Pulmonary artery endothelial cell (primary cell): ENCODE measurements at places on chromosomes 2 and 18. TPM values are rescaled to one million over a fixed set of nuclear protein-coding genes. Genes with fewer than 3 reads are reported as not detected.

The ALKAL2 gene
- not detected in 2 replicates for total RNA-seq

The RDH14 gene
- 19.3 and 22.4 TPM in 2 replicates for total RNA-seq

The HSBP1L1 gene
- 1.4 and 1.7 TPM in 2 replicates for total RNA-seq

DNA sequence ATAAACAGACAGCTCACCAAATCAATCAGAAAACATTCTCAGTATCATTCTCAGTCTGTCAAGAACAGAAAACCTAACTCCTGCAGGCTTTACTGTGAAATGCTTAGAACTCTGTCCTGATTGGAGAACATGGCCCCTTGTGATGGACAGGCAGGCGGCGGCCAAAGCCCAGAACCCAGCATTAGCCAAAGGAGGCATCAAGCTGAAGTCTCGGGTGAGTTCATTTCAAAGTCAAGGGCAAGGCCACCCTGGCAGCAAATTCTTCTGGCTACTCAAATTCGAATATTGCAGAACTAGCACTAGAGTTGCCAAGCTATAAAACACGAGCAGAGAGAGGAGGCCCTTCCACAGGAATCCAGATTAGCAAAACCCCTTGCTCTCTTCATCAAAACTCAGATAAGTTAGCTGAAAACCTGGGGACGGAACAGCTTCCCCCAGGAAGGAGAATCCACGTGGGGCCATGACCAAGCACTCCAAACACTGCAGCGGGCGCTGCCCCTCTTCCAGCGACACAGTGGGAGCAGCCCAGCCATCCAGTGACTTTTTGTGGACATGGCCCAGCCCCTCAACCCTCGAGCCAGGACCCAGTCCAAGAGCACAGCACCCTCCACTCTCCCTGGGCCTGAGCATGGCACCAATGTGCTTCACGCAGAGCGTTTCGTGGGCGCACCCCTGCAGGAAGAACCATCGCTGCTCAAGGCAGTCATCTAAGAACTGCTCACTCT, 98.6 kb downstream of the HDAC4 start:
- DNase-seq = no peak

The ITGAV gene
- 448 and 492 TPM in 2 replicates for total RNA-seq

- no peak for DNase-seq
Observed at GRCh38 chr2:16481351-16481750, 184.3 kb downstream of the CYRIA start.

GRCh38 chr2:54708584-54709335, 14.7 kb upstream of the EML6 start:
- no peak for DNase-seq

- peak; percentile 85 for DNase-seq
Observed at GRCh38 chr2:189951791-189952535, 110.6 kb downstream of the MSTN start.

The SLC4A3 gene
- total RNA-seq = 0.07 and 0.13 TPM in 2 replicates

DNA sequence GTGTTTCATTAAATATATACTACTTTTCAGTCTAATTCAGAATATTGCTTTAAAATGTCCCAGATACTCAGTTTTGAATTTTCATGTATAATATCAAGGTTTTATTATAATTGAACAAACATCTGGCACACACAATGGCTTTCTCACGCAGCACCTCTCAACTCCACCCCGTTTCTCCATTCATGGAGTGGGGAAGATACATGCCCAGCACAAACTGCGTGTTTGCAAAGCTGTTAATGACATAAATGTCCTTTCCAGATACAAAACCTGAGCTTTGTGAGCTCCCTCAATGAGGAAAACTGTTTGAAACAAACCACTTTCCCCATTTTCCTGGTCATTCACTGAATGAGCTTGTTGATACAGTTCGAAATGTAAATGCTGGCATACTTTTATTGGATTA, 150.3 kb upstream of the RASGRP3 start:
- DNase-seq = no peak

DNA sequence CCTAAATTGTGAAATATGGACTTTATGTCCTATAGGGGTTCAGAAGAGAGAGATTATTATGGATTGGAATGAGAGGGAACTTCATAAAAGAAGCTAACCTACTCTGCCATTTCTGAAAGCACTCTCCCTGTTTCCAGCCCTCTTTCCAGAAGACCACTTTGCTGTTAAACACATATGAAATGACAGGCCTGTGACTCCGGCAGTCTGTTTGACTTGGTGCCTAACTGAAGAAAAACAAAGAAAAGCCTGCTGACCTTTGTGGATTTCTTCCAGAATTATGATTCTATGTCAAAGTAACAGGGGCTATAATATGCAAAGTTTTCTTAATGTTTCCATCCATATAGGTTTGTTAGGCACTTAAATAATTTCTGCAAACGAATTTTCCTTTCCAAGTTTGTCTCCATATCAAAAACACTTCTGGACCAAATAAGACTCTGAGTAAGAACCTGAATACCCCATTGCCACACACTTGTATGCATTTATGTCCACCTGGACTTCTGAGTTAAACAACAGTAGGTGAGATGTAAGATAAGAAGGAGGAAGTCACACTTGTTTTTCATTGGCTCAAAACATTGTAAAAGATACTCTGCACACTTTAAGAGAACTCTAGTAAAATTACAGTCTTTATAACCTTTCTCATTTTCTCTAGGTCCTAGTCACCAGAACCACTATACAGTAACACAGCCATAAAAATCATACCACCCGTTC, 111.7 kb downstream of the PIEZO2 start:
- no peak for DNase-seq

DNA sequence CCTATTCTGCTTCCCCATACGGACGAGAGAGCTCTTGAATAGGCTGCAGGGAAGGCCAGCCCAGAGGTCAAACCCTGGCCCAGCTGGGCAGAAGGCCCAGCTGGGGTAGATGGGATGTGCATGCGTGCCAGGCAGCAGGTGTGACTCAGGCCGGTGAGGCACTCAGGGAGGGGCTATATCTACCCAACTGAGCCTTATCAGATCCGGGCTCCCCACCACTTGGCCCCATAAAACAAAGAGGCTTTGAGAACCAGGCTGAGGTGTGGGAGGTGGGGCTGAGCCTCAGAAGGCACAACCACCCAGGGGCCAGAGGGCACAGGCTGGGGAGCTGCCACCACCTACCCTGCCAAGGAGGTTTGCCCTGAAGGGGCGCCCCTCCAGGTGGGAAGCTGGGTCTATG, 8.0 kb upstream of the CFAP65 start:
- DNase-seq = no peak

GRCh38 chr18:9336827-9337226, 2.3 kb downstream of the TWSG1 start:
- no peak for DNase-seq

The ANO7 gene
- total RNA-seq = 0.25 and 0.59 TPM in 2 replicates

The ST8SIA5 gene
- not detected in 2 replicates for total RNA-seq

The CCBE1 gene
- 1.3 and 2.4 TPM in 2 replicates for total RNA-seq

- no peak for DNase-seq
Observed at GRCh38 chr18:13258921-13259320, 40.4 kb downstream of the LDLRAD4 start.

DNA sequence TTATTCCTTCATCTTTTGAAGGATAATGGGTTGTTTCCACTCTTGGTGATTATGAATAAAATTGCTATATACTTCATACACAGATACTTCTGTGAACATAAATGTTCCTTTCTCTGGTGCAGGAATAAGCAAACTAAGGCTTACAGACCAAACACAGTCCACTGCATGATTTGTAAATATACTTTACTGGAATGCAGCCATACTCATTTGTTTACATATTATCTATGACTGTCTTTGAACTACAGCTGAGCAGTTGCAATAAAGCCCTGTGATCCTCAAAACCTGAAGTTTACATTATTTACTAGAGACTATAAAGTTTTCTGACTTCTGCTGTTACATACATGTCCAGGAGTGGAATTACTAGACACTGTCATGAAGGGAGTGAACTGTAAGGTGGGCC, 381.0 kb upstream of the CNTNAP5 start:
- DNase-seq = no peak

The PLEKHA3 gene
- total RNA-seq = 7.1 and 9.0 TPM in 2 replicates

The CAPN13 gene
- not detected in 2 replicates for total RNA-seq

The GRHL1 gene
- total RNA-seq = 0.53 and 1.2 TPM in 2 replicates

DNA sequence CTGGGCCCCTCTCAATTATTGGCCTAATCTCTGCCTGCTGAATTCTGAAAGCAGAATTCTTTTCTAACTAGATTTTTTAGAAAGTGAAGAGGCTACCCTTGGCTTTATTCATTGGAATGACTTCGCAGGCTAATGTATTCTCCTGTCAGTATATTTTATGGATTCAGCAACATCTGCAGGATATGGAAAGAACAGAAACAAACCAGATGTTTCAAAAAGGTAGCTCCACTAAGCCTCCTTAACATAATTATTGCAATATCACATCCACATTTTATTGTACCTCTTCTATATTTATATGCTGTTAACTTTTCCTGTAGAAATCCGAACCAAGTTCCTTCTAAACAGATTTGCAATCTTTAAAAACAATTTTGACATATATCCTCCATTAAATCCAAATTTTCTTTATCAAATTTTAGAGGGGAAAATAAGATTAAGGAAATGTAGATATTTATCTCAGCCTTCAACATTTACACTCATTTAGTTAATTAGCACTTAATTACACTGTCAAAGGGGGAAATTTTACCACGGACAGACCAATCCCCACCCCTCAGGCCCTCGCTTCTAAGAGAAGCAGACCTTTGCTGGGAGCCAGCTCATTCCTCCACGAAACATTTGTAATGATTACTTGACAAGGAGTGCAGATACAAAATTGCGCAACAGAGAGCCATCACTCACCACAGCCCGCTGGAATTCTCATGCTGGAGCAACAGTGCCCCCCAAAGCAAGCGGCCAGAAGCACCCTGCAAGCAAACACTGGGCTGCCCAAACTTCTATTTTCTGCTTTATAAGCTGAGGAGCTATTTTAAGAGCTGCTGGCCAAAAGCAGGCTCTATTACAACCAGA, 253.4 kb downstream of the ETAA1 start:
- DNase-seq = peak; percentile 43

The OR6B2 gene
- not detected in 2 replicates for total RNA-seq

DNA sequence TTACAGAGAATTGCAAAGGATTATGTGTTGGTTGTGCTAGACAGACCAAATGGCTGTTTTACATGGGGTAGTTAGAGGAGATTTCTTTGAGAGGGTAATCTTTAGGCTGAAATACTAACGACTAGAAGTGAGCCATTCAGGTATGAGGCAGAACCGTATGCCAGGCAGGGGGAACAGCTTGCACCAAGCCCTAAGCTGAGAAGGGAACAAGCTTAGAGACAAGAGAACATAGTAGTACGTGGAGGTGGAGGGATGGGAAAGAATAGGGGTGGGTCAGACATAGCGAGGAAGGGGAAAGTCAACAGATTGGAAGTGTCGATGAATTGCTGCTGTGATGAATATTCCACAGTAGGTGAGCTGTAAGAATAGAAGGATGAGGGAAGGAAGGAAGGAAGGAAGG, 20.0 kb upstream of the CRIM1 start:
- DNase-seq = no peak

DNA sequence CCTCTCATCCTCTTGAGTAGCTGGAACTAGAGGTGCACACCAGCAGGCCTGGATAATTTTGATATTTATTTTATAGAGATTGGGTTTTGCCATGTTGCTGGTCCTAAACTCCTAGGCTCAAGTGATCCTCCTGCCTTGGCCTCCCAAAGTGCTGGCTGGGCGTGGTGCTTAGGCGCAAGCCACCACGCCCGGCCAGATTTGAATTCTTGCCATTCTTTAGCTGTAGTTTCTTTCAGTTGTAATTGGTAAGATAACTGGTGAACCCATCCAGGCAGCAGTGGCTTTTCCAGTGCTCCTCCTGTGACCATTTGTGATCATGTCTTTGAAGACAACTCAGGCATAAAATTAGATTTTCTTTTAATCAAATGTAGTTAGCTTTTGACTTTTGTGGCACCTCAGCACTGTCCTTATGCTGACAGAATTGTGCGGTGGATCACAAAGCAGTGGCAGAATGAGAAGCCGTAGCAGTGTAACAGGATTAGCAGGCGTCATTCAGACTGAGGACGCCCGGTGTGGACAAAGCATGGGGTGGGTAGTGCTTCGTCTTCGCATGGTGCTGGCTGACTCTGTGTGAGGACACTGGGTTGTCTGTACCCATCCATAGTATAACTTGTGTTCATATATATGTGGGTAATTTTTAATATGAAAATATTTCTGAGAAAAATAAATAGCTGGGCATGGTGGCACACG, 30.0 kb upstream of the TOGARAM2 start:
- DNase-seq = no peak

DNA sequence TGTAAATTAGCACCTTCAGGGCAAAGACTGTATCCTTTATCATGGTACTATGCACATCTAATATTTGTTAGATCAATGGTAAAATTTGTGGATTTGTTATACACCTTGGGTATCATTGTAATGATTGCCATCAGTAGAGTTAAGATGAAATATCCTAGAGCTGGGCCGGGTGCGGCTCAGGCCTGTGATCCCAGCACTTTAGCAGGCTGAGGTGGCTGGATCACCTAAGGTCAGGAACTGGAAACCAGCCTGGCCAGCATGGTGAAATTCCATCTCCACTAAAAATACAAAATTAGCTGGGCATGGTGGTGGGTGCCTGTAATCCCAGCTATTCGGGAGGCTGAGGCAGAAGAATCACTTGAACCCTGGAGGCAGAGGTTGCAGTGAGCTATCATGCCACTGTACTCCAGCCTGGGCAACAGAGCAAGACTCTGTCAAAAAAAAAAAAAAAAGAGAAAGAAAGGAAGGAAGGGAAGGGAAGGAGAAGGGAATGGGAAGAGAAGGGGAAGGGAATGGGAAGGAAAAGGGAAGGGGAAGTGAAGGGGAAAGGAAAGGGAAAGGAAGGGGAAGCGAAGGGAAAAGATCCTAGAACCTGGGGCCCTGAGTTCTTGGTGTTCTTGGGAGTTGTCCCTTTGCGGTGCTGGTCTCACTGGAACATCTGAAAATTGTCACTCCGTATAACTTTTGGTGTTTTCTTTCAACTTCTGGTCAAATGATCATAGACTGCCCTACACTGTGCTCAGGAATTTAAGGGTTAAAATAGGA, 71.1 kb upstream of the NEUROD1 start:
- DNase-seq = no peak

The PDE11A gene
- under 0.01 and 0.04 TPM in 2 replicates for total RNA-seq

The PPM1G gene
- 174 and 225 TPM in 2 replicates for total RNA-seq

The PTPRN gene
- not detected in 2 replicates for total RNA-seq

The SLC25A12 gene
- 17.9 and 18.3 TPM in 2 replicates for total RNA-seq
